ENCODE measurements at places on chromosomes 16 and 17. TPM values are rescaled to one million over a fixed set of nuclear protein-coding genes. Genes with fewer than 3 reads are reported as not detected.

- no peaks in the 10 kb centered on the region for H3K36me3 ChIP-seq
- H3K4me3 ChIP-seq, result no peak overlapping the region
- no peak for DNase-seq
- H3K4me1 ChIP-seq, result no peaks in the 10 kb centered on the region
- no peak overlapping the region for H3K27ac ChIP-seq
- no peaks in the 10 kb centered on the region for H3K27me3 ChIP-seq
Observed at GRCh38 chr16:46937536-46937935, 35.9 kb downstream of the DNAJA2 start.

- H3K4me1 ChIP-seq, result no peaks in the 10 kb centered on the region
- no peaks in the 10 kb centered on the region for H3K36me3 ChIP-seq
- no peak for DNase-seq
- no peaks in the 10 kb centered on the region for H3K27me3 ChIP-seq
- no peak overlapping the region for H3K27ac ChIP-seq
Observed at GRCh38 chr16:64679976-64680690, 441.7 kb downstream of the CDH11 start.

CCDC200 gene
- total RNA-seq, result not detected

KRT16 gene
- total RNA-seq, result not detected

TOX3 gene
- total RNA-seq, result 8.6 TPM

Data from endodermal cell (in vitro differentiated cells).